ENCODE measurements at places on chromosomes 1 and 21.

DNA sequence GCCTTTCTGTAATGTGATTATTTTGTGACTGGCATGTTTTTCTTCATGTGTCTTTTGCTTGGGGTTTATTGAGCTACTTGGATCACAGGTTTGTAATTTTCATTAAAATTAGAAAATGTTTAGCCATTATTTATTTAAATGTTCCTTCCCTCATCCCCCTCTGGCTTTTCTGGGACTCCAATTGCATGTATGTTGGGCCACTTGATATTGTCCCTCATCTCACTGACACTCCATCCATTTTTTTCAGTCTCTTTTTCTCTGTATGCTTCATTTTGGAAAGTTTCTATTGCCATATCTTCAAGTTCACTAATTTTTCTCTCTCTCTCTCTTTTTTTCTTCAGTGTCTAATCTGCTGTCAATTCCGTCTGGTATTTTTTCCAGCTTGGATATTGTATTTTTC lies 390.1 kb downstream of the PRDM2 start:
- DNase-seq = no peak

GRCh38 chr1:162159515-162159914 lies 90.0 kb downstream of the NOS1AP start:
- no peak for DNase-seq

DNA sequence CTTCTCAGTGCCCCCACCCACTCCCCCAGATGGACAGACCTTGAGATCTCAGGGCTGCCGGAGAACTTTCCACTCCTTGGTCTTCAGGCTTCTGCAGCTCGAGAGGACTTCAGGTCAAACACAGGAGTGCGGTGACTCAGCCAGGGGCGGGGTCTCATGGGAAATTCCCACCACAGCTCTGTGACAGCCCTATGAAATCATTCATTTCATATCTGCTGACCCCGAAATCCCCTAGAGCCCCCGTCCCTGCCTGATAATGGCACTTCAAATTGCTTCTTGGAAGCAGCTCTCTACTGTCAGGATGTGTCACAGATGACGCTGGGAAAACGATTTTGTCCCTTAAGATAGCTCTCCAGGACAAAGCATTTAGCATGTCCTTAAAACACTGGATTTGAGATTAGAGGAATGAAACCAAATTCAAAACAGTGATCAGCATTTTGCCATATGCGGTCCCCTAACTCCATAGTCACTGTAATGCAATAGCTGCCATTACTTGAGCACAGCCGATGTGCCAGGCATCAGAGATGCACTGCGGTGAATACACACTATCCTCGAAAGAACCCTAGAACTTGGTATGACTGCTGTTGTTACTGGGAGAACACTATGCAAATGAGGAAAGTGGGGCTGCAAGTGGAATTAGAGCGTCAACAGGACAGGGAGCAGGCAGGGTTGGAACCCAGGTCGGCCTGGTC lies at the start of gene TNFRSF9:
TSS of gene TNFRSF9 (minus strand) at position 95 of the 692 bp plus-strand sequence. CDS start 845 bp downstream, outside the sequence.
- DNase-seq = peak; percentile 67

- peak; percentile 55 for DNase-seq
These were observed 920 bp downstream of the MTHFR start for GRCh38 chr1:11804666-11805421.

GRCh38 chr1:165633614-165634013 lies 2.6 kb downstream of the MGST3 start:
- no peak for DNase-seq

- no peak for DNase-seq
These were observed 3.8 kb downstream of the HECTD3 start for GRCh38 chr1:45007311-45007710.

DNA sequence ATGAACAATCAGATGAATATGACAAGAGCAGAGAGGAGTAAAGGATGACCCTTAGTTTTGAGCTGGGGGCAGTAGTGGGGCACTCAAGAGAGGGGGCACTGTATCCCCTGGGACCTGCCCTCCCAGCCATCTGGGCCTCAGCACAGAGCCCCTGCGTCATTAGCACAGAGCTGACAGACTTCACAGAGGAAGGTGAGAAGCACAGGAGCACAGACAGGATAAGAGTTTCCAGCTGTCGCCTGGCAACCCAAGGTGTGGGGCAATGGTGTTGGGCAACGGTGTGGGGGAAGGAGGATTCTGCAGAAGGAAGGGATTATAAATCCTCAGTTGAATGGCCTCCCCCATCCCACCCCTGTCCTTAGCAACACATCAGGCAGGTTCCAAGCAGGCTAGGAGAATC lies 30.2 kb downstream of the RAB3B start:
- no peak for DNase-seq

GRCh38 chr1:227260433-227260832 lies 57.9 kb downstream of the CDC42BPA start:
- no peak for DNase-seq

GRCh38 chr1:173666646-173667045 lies 3.0 kb downstream of the ANKRD45 start:
- DNase-seq = no peak

DNA sequence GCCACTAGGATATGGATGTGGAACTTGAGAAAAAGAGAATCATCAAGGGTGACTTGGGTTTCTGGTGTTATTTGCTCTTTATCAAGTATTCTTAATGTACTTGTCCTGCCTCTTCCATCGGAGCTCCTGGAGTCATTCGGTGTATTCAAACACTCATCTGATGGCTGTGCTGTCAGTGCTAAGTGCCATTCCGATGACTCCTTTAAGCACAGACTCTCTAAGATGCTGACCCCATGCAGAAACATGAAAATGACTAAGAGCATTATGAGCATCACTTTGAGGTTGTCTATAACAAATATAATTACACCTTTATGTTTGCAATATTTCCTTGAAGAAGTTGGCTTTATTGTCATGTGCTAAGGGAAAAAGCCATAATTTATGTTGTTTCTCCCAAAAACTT lies 11.3 kb upstream of the RPL5 start:
- DNase-seq = no peak

Data from eye (tissue), 1 donor.